ENCODE measurements at places on chromosomes 12 and 14. TPM values are rescaled to one million over a fixed set of nuclear protein-coding genes. Genes with fewer than 3 reads are reported as not detected.

DNA sequence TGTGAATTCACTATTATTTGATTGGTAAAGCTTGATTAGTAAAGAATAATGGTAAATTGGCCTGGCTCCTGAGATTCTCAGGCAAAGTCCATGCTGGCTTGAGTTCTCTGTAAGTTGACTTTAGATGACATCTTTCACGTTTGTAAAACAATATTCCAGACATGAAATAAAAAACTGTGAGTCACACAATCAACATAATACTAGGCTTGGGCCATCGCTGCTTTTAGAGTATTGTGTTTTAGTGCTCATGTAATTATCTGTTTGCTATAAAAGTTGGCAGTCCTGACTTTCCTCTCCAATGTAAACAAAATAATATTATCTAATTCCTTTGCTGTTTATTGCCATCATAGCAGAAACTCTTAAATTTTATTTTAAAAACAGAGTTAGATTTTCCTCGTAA is 3.9 kb upstream of the TBC1D30 start:
- no peak for DNase-seq

- no peak for DNase-seq
Observed at GRCh38 chr14:104353221-104353920, 215.0 kb downstream of the KIF26A start.

GRCh38 chr12:106130474-106131113 is 8.2 kb downstream of the NUAK1 start:
- DNase-seq = no peak

DNA sequence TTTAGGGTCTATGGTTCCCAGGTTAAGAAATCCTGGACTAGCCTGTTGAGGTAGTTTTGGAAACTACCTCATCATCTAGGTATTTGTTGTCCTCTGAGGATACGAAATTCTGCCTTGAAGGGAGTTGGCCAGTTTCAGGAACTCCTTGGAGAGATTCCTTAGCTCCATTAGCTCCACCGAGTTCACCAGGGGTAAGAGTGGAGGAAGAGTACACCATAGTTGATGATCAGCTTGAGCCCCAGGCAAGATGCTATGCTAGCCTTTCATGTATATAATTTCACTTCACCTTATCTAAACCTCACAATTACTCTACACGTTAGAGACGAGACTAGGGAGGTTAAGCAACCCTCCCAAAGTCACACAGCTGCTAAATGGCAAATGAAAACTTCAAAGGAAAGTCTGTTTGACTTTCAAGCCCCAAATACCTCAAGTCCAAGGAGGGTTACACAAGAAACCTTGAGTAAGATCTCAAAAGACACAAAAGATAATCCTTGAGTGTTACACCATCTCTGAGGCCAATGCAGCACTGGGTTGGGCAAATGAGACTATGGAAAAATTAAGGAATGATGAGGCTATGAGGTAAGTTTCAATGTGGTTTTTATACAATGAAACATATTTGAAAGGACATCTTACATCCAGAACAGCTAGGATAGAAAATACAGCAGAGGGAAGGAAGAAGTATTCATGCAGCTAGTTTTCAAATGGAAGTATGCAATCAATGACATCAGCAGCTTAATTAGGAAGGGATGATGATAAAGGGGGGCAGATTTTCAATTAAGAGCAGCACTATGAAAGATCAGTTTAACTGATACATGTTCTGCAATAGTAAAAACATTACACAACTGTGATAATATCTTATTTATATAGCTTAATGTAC is 97.2 kb upstream of the KRAS start:
- no peak for DNase-seq

GRCh38 chr12:2583091-2583497 is 211.7 kb upstream of the FKBP4 start:
- DNase-seq = peak; percentile 84

- no peak for DNase-seq
Observed at GRCh38 chr12:70272510-70272909, 29.3 kb downstream of the CNOT2 start.

DNA sequence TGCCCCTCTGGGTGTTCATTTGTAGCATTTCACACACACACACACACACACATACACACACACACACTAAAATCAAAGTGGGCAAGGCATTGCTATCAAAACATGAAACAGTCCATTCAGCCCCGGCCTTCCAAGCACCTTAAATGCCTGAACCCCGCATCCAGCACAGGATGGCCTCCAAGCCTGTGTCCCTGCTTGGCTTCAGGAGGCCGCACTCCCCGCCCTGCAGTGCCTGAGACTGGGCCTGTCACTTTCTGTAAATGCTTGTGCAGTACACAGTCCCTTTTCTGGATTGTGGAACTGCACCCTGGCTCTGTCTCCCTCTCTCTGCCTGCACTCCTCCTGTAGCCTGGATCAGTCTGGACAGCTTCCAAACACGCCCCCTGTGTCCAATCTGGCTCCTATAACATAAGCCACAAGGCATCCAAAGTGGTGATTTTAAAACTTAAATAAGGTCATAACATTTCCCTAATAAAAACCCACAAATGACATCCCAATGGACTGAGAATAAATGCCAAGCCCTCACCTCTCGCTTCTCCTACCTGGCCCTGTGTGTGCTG is 972.2 kb upstream of the TMEM132C start:
- no peak for DNase-seq

GRCh38 chr14:22311636-22312035 is 277.4 kb downstream of the DAD1 start:
- DNase-seq = no peak

DNA sequence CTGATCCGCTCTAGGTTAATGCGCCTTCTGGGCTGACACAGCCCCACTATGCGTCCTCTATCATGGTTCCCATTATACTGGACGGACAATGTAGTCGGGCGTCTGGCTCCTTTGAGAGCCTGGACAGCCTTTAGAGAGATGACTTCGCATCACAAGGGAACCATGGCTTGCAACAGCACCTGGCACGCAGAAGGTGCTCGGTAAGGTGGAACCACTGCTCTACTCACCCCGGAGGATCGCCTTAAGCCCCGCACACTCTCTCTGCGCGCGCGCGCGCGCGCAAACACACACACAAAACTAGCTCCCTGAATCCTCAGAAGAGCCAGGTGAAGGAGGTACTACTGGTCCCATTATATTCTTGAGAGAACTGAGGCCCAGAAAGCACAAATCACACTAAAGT is 7.1 kb downstream of the MAP3K12 start:
- peak; percentile 61 for DNase-seq

- no peak for DNase-seq
Observed at GRCh38 chr12:11823043-11823442, 173.6 kb downstream of the ETV6 start.

DNA sequence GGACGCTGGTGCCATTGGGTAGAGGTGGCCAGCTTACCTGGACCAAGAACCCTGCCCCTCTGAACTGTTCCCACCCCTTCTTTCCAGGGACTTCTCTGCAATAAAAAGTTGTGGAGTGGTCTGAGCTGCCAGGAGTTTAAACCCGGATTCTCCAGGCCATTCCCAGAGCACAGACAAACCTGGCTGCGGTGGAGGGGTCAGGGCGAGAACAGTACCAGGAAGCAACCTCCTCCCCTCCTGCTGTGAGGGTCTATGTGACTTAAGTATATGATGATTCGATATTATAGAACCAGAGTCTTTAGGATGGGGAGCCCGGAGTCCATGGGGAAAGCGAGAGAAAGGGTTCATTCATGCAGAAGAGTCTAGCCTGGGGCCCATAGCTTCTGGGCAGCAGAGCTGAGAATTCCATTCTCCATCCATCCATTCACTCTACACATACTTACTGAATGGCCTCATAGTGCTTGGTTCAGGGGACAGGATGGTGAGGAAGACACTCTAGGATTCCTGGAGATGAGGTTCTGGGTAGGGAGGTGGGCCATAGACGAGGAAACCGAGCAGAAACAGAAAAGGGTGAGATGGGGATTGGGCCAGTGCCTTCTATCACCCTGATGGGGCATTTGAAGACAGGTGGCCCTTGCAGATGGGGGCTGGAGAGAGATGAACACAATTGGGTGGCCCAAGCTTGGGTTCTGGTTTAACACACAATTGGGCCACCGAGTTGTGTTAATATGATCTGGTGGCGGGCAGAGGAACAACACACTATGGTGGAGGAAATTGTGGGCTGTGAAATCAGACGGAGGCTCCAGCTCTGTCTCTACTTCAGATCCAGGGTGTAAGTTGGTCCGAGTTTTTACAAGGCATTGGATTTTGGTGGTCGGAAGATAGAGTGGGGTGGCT is 5.2 kb downstream of the KRT86 start:
- no peak for DNase-seq

DNA sequence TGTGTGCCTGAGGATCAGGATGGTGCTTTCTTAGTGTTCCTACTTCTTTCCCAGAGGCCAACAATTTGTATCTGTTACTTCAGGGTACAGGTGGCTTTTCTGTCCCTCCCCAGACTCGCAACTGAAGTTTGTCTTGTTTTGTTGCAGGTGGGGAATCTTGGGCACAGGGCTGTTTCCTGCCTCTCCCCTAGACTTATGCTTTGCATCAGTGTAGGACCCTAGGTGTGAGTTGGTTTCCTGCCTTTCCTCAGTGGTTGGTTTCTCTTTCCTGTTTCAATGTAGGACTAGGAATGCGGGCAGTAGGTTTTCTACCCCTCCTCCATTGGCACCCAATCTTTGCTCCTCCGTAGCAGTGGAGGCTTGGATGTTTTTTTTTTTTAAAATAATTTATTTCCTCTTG is 87.0 kb downstream of the TRMT5 start:
- DNase-seq = no peak

DNA sequence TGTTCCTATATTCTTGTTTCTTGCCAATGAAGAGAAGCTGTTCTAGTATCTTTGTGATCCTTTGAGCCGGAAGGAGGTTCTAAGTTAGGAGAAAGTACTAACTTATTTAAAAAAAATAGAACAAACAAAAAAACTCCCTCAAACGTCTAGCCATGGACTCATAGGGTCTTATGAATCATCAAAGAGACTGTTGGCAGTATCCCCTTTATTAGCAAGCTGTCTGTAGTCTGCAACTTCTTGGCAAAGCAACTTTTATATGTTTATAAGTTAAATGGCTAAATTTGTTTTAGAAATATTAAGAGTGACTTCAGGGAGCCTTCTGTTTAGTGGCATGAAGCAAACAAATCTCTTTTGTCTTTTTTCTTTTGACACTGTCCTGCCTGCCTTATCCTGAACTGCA is 291.9 kb downstream of the FUT8 start:
- no peak for DNase-seq

GRCh38 chr14:52131640-52132320 is 62.9 kb upstream of the NID2 start:
- no peak for DNase-seq

GRCh38 chr14:103656031-103656755 is 27.2 kb downstream of the KLC1 start:
- DNase-seq = no peak

GRCh38 chr14:72975770-72976169 is 49.5 kb downstream of the DCAF4 start:
- no peak for DNase-seq

DNA sequence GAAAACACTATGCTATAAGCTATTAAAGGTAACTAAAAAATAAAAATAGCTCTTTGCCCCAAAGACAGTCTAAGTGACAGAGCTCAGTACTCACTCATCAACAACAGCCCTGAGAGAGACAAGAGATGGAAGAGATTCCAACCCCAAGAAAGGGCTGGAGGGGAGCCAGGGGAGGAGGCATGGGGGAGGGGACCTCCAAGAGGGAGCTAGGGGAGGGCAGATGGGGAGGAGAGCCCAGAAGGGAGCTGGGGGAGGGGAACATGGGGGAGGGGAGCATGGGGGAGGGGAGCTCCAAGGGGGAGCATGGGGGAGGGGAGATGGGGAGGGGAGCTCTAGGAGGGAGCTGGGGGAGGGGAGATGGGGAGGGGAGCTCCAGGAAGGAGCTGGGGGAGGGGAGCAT is 7.7 kb downstream of the SSH1 start:
- DNase-seq = no peak

DNA sequence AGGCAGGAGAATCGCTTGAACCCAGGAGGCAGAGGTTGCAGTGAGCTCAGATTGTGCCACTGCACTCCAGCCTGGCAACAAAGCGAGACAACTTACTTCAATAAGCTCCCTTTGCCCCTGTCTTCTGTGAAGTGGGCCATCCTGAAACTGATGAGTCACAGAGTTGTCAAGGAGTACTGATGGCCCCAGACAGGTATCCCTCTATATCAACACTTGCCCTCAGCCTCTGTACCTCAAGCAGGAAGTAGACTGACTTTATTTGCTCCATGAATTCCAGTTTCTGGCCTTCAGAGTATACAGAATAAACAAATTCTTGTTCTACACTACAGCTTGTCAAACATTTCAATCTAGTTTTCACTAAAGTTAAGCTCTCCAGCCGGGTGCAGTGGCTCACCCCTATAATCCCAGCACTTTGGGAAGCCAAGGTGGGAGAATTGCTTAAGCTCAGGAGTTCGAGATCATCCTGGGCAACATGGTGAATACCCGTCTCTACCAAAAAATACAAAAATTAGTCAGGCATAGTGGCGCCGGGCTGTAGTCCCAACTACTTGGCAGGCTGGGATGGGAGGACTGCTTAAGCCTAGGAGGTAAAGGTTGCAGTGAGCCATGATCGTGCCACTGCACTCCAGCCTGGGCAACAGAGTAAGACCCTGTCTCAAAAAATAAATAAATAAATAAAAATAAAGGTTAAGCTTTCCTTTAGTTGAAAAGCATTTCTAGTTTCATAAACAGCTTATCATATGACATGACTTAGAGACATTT is 16.4 kb upstream of the LRP10 start:
- no peak for DNase-seq

DNA sequence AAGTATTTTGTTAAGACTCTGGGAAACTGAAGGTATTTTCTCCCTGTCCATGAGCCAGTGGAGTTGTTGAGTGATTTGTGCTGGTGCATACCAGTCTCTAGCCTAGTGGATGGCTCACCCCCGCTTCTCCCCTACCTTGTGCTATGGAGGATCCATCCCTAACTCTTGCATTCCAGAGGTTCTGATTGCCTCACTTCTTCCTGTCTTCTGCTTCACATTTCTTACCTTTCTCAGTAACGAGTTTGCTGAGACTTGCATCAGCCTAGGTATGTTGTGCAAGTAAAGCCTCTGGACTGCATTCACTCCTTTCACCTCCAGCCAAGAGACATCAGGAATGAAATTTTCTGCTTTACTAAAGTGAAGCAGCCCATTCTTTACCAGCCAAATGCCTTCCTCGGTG is 391.6 kb downstream of the ZFP36L1 start:
- no peak for DNase-seq

GLIPR1L1 gene
- total RNA-seq = not detected

SMCO2 gene
- total RNA-seq = 0.38 TPM

GPR132 gene
- 6.7 TPM for total RNA-seq

OTOGL gene
- 0.09 TPM for total RNA-seq

SAMD15 gene
- total RNA-seq = 0.41 TPM

DBX2 gene
- not detected for total RNA-seq

GALNT8 gene
- 0.67 TPM for total RNA-seq

AGAP2 gene
- 5.4 TPM for total RNA-seq

PTHLH gene
- total RNA-seq = 1.9 TPM

MIP gene
- not detected for total RNA-seq

GCN1 gene
- total RNA-seq = 77.2 TPM

CACNB3 gene
- total RNA-seq = 24.4 TPM

KCNMB4 gene
- total RNA-seq = 6.0 TPM

All from upper lobe of right lung (tissue), 1 donor.